HFFc6 (cell line): ENCODE measurements at places on chromosomes 16 and 17. TPM values are rescaled to one million over a fixed set of nuclear protein-coding genes. Genes with fewer than 3 reads are reported as not detected.

- no peak overlapping the region for H3K4me3 ChIP-seq
- no peak for DNase-seq
- peaks cover 3% of the 10 kb centered on the region; the same call in 1 of the 2 replicates for H3K27me3 ChIP-seq
- no peaks in the 10 kb centered on the region for H3K4me1 ChIP-seq
- H3K27ac ChIP-seq, result no peak overlapping the region
- H3K36me3 ChIP-seq, result no peaks in the 10 kb centered on the region
Observed at GRCh38 chr16:24118126-24118821, 137.9 kb upstream of the CACNG3 start.

GRCh38 chr17:52828621-52829020, 670.1 kb upstream of the CA10 start:
- H3K36me3 ChIP-seq, result no peaks in the 10 kb centered on the region
- DNase-seq, result no peak
- no peaks in the 10 kb centered on the region for H3K27me3 ChIP-seq
- no peak overlapping the region for H3K27ac ChIP-seq

DNA sequence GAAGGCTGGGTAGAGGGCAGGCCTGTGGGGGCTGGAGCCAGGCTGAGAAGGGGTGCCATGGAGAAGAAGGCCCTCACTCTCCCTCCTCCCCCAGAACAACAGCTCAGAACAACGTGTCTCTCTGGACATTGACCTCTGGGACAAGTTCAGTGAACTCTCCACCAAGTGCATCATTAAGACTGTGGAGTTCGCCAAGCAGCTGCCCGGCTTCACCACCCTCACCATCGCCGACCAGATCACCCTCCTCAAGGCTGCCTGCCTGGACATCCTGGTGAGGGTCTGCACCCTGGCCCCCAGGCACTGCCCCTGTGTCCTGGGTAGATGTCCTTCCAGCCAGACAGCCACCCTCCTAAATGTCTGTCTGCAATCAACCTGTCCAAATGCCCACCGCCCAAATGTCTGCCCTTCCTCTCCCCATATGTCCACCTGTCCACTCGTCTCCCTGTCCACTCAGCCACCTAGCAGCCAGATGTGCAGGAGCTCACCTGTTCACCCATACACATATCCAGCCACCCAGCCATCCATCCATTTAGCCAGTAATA, 12.2 kb downstream of the GJD3 start:
- no peak overlapping the region for H3K27ac ChIP-seq
- no peak for DNase-seq
- H3K36me3 ChIP-seq, result peaks cover 23% of the 10 kb centered on the region
- H3K4me1 ChIP-seq, result peaks cover 17% of the 10 kb centered on the region
- no peaks in the 10 kb centered on the region; the same call in none of the 2 replicates for H3K27me3 ChIP-seq

DNA sequence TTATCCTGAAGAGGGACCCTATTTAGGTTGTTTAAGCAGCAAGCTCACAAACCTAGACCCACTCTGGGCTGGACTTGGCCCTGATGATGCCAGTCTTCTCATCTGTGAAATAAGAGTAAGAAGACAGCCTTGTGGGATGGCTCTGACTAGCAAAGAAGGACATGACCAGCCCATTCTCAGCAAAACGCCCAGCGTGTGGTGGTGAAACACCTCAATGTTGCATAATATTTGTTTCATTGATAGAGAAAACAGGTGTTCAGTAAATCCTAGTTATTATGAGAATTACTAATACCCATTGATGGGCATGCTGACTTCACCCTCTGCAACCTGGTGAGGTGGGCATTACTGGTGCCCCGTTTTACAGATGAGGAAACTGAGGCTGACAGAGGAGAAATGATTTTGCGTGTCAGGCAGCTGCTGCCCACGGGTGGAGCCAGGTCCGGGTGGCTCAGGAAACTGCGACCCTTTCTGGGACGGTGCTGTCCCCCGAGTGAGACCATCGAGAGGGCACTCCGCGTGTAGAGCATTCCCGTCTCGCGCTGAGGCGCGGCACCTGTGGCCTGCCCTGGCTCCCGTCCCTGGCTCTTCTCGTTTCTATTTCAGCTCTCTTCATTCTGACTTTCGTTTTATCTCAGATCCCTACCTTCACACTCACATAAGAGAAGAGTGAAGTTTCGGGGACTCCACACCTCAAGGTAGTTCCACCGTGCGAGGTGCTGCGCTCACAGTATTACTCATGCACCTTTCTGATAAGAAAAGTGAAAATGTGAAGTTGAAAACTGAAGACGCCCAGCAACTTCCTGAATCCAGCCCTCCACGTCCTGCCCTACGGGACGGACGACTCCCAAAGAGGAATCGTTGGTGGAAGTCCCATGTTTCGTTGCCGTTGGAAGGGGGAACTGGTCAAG, 48.5 kb downstream of the IRF8 start:
- no peaks in the 10 kb centered on the region for H3K4me1 ChIP-seq
- peaks cover 56% of the 10 kb centered on the region for H3K27me3 ChIP-seq
- H3K36me3 ChIP-seq, result no peaks in the 10 kb centered on the region
- no peak overlapping the region for H3K4me3 ChIP-seq

The ELMO3 gene
- 0.63 to 1.2 TPM (median 0.79 TPM) in 3 replicates for total RNA-seq

GRCh38 chr16:57947261-57947660, 23.7 kb downstream of the CNGB1 start:
- no peaks in the 10 kb centered on the region for H3K36me3 ChIP-seq
- DNase-seq, result no peak
- no peak overlapping the region for H3K4me3 ChIP-seq
- H3K4me1 ChIP-seq, result no peaks in the 10 kb centered on the region

The ABCA3 gene
- 1.9 to 3.8 TPM (median 3.0 TPM) in 3 replicates for total RNA-seq

DNA sequence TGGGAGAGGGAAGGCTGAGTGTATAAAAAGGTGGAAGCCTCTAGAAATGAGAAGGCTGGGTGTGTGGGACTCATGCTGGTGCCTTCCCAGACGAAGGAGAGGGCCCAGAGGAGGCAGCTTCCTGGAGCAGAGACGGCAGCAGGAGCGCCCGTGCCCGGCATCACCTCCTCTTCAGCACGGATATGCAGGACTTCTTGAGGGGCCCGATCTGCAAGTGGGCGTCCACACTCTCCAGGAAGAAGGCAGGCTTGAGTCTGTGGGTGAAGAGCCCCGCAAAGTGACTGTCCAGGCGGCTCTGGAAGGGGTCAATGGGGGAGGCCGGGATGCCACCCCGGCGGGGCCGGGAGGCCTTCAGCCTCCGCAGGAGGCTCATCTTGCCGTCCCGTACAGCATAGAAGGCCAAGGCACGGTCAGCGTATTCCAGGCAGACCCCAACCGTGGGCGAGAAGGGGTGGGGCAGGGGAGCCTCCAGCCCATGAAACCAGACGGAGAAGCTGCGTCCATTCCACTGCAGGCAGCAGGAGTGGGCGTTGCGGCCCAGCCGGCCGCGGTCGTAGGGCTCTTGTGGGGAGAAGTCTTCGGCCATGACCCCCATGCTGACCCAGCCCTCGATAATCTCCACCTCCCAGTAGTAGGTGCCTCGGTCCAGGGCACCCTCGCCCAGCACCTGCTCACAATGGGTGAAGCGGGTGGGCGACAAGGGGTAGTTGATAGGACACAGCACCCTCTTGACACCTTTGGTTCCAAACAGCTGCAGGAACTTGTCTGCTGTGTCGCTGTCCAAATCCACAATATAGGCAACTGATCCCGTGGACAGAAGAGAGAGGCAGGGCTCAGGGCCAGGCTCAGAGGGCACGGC, 3.8 kb downstream of the TRIM47 start:
- no peaks in the 10 kb centered on the region; the same call in 1 of the 2 replicates for H3K27me3 ChIP-seq
- no peaks in the 10 kb centered on the region for H3K36me3 ChIP-seq
- H3K4me1 ChIP-seq, result peaks cover 27% of the 10 kb centered on the region
- DNase-seq, result no peak
- no peak overlapping the region for H3K27ac ChIP-seq

GRCh38 chr16:641326-642188, at the start of gene MCRIP2:
MCRIP2 (plus strand) TSS chr16:641828; CDS start chr16:641992, 164 bp downstream.
- H3K27ac ChIP-seq, result peak within 1 kb of the TSS; percentile 38
- peak; percentile 56 for DNase-seq
- H3K4me1 ChIP-seq, result no peaks in the 10 kb centered on the region

DNA sequence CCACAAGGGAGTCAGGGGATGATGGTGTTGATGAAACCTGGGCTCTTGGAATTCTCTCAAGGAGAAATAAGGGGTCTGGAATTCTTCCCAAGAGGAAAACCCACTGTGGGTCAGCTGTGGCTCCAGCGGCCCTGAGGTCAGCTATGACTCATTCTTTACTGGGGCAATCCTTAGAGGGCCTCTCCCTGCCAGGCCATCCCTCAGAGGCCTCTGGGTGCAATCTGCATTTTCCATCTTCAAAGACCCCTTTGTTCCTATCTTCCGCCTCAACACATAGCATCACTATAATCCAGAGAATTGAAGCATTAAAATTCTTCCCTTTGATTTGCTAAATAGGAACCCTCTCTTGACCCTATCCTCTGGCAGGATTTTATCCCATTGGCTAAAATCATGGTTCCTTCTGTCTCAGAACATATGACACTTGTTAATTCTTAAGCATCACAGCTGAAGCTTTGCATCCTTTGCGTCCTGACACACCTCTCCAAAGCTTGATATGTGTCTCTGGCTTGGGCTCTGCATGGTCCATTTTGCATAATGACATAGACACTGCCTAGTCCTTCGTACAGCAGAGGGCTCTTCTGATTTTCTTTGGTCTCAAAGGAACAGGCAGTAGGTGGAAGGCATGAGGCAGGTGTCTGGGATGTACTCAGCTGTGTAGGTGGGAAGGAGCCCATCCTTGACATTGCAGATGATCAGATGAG, 4.4 kb upstream of the KRT37 start:
- DNase-seq, result no peak
- H3K4me3 ChIP-seq, result no peak overlapping the region
- peaks cover 22% of the 10 kb centered on the region for H3K4me1 ChIP-seq
- H3K27me3 ChIP-seq, result no peaks in the 10 kb centered on the region

- peak; percentile 24 for DNase-seq
- peaks cover 1% of the 10 kb centered on the region; the same call in 1 of the 2 replicates for H3K27me3 ChIP-seq
- peaks cover 6% of the 10 kb centered on the region; the same call in 1 of the 2 replicates for H3K4me1 ChIP-seq
- no peak overlapping the region for H3K4me3 ChIP-seq
- no peak overlapping the region for H3K27ac ChIP-seq
Observed at GRCh38 chr17:31900877-31901276, 631 bp downstream of the UTP6 start.

The KRT34 gene
- total RNA-seq, result 58.8 and 167 TPM in 2 replicates

The CLEC18B gene
- total RNA-seq, result not detected in 2 replicates

The CEP131 gene
- total RNA-seq, result 11.1 and 13.2 TPM in 2 replicates

The GAS2L2 gene
- not detected in 3 replicates for total RNA-seq

The TBC1D26 gene
- total RNA-seq, result not detected in 3 replicates

GRCh38 chr16:11738742-11739544, 3.7 kb downstream of the TXNDC11 start:
- no peak overlapping the region for H3K4me3 ChIP-seq
- 0 out of 2 replicates have a peak, but pooled peaks cover 2% of the 10 kb centered on the region for H3K27me3 ChIP-seq
- no peak for DNase-seq
- H3K27ac ChIP-seq, result no peak overlapping the region

DNA sequence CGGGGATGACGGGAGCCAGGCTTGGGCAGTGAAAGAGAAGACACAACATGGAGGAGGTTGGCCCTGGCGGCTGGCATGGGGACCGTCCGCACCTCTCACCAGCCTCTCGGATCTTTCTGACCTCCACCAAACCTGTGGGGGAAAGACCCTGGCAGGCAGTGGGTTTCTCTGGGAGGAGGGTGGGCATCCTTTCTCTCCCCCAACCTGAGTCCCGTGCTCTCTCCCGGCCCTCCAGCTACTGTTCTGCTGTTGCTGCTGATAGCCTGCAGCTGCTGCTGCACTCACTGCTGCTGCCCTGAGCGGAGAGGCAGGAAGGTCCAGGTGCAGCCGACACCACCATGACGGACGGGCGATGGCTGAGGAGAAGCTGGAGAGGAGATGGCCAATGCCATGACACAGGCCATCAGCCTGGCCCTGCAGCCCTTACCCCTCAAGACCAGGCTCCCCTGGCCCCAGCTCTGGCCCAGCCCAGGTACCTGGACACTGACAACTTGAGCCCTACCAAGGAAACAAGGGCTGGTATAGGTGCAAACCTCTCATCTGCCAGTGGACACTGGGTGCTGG, 7.4 kb downstream of the SMIM5 start:
- DNase-seq, result no peak
- H3K4me1 ChIP-seq, result no peaks in the 10 kb centered on the region
- H3K4me3 ChIP-seq, result no peak overlapping the region
- H3K36me3 ChIP-seq, result no peaks in the 10 kb centered on the region
- no peak overlapping the region for H3K27ac ChIP-seq

- no peak overlapping the region for H3K27ac ChIP-seq
- peaks cover 2% of the 10 kb centered on the region; the same call in 1 of the 2 replicates for H3K27me3 ChIP-seq
Observed at GRCh38 chr16:51510416-51510815, 359.3 kb upstream of the SALL1 start.

DNA sequence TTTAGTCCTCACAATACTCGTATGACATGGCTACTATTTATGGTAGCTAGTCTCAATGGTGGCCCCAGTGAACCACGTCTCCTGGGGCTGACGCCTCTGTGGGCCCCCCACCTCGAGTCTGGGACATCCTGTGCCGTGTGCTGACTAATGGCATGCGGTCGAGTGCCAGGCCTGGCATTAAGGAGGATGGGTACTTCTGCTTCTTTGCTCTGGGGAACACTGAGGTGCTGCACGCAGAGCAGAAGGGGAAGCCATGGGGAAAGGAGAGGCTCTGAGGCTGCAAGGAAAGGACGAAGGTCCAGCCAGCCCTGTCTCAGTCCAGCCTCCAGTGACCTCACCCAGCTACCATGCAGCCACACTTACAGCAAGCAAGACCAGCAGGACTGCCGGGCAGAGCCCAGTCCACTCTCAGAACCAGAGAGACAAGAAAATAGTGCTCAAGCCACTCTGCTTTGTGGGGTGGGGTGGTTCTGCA, 5.7 kb upstream of the MPRIP start:
- no peak for DNase-seq
- H3K27ac ChIP-seq, result no peak overlapping the region
- no peak overlapping the region for H3K4me3 ChIP-seq
- no peaks in the 10 kb centered on the region for H3K36me3 ChIP-seq
- no peaks in the 10 kb centered on the region for H3K27me3 ChIP-seq

- H3K27ac ChIP-seq, result peak overlapping the region; percentile 61
- no peaks in the 10 kb centered on the region; the same call in 1 of the 2 replicates for H3K27me3 ChIP-seq
- H3K4me1 ChIP-seq, result peaks cover 14% of the 10 kb centered on the region
- DNase-seq, result no peak
- H3K4me3 ChIP-seq, result no peak overlapping the region
Observed at GRCh38 chr16:457732-458400, 32.4 kb downstream of the RAB11FIP3 start.

DNA sequence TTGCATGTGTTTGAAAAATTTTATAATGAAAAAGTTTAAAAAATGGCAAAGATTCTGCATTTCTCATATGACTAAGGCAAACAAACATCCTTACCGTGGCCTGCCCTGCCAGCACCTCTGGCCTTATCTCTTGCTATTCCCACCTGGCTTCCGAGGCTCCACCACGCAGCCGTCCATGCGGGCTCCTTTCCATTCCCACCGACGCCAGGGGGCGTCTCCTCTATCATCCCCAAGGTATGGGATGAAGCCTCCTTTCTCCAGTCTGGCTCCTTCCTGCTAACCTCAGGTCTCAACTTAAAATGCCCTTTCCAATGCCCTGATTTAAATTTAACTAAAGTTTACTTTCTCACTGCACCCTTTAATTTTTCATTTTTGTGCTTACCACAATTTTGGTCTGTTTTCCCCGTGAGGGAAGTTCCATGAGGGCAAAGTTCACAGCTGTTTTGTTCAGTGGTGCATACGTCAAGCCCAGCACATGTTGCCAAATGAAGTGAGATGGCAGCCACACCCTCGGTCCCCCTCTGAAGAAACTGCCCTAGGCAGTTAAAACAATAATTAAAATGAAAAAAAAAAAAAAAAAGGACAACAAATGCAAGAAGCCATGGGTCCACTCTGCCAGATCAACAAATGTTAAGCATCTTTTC, 13.3 kb upstream of the SDK2 start:
- H3K27ac ChIP-seq, result no peak overlapping the region
- H3K4me3 ChIP-seq, result no peak overlapping the region
- DNase-seq, result no peak
